ENCODE measurements at places on chromosomes 12 and 14.

DNA sequence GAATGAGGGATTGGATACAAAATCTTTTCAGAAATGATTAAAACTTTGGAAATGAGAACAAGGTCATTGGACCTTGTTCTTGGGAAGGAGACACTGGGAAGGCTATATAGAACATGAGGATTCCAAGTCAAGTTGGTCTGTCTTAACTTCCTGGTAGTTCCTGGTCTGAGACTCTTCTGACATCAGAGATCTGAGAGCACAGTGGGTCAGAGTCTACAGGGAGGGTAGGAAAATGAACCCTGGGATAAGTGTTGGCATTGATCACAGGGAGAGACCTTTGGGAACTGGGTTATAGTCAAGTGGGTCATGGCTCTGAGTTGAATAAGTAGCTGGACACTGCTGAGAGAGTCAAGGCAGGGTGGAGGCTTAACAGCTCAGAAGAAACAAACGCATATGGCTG is 17.3 kb upstream of the KCNA1 start:
- DNase-seq: no peak

DNA sequence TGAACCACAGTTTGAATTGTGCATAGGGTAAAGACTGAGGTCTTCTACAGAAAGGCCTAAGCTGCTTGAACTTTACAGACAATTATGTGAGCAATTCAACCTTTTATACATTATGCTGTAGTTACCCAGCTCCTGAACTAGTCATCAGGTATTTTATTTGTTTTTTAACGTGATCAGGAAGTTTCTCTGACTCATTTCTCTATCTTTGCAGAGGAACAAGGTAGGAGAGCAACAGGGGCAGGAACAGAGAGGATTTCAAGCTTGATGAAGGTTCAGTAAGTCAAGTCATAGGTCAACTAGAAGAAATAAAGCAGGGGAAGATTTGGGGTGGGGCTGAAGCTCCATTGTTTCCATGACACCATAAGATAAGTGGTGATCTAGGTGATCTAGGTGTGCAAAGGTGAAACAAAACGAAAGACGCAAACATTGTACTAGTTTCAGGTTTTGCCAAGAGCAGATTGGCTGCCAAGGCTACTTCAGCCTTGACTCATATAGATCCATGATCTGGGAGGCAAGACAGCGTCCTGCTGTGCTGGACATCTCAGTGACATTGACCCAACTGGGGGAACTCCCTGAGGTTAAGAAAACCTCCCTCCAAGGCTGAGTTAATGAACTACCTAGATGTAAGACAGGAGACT is 198.1 kb downstream of the DAD1 start:
- DNase-seq: no peak

GRCh38 chr14:61719344-61720293 is 24.3 kb downstream of the HIF1A start:
- DNase-seq: no peak

DNA sequence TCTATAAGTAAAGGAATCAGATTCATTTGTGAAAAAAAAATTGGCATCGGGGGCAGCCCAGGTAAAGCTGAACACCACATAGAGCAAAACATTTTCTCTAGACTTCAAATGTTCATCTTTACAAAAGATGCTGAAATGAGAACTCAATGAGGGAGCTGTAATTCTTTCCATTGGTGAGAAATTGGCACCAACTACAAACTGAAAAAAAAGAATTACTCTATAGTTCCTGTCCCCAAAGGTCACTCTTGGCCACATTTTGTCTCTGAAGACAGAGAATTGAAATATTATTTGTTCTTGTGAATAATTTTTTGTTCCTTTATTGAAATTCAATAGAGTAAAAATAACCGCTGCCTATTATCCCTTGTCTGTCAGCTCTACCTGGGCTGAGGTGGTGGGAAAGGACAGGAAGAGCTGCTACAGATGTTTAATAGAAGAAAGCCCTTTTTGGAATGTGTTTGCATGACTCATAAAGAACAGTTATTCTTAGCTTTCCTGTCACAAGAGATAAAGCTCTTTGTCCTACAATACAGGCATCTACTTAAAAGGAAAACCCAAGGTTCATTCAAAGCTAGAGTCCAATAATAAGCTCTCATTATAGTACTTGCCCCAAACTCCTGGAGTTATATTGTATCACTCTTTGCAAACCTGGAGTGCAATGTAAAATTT is 380.1 kb upstream of the KITLG start:
- no peak for DNase-seq

DNA sequence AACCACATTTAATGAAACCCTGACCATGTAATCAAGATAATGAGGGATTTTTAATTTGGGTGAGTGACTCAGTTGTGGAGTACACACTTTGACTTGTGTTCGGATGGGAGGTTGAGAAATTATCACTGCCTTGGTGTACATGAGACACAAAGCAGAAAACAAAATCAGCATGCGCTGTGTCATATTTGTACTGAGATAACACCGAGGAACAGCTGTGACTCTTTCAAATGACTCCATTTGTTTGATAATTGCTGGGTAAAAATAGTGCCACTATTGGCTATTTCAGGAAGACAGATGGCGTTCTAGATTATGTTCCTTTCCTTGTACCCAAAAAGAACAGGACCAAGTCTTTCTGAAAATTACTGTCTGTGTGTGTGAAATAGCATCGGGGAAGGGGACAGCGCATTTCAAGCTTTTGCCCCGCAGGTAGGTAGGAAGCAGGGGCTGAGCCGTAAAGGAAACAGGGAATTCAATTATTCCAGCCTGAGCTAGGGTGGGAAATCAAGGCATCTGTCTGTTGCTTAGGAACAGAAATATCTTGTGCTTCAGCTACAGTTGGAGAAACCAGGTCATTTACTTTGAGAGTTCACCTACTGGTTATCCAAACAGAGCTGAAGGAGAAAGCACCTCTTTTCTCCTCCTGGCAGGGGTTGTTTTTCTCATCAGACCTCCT is 114.3 kb downstream of the SNAPC1 start:
- DNase-seq: no peak

GRCh38 chr14:74698465-74698864 is 14.4 kb downstream of the AREL1 start:
- DNase-seq: no peak

DNA sequence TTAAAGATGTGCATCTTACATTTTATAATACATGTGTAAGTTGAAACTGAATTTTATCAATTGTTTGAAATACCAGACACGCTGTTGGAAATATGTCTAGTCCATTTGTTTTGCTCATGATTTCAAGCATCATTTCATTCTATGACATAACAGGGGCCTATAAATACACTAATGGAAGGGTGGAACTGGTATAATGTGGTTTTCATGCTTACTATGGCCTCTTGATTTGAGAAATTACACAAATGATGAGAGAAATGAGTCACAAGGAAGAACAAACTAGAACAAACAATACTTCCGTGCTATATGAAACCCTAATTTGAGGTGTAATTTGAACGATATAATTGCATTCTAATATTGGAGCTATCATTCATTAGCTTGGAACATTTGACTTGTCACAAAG is 663.4 kb downstream of the SLC16A7 start:
- DNase-seq: no peak

DNA sequence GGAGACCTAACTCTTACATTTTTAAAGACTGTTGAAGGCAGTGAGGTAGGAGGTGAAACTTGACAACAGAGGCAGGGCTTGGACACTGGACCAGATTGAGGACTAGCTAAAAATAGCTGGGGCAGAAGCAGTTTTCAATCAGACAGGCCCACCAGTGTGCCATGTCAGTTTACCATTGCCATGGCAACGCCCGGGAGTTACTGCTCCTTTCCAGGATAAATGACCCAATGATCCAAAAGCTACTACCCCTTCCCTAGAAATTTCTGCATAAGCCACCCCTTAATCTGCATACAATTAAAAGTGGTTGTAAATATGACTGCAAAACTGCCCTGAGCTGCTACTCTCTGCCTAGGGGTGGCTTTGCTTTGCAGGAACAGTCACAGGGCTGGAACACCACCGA is 53.2 kb upstream of the PKP2 start:
- DNase-seq: no peak

GRCh38 chr14:102063109-102063807 is 23.6 kb downstream of the HSP90AA1 start:
- DNase-seq: peak; percentile 63
